ENCODE measurements at places on chromosomes 13 and 19.

DNA sequence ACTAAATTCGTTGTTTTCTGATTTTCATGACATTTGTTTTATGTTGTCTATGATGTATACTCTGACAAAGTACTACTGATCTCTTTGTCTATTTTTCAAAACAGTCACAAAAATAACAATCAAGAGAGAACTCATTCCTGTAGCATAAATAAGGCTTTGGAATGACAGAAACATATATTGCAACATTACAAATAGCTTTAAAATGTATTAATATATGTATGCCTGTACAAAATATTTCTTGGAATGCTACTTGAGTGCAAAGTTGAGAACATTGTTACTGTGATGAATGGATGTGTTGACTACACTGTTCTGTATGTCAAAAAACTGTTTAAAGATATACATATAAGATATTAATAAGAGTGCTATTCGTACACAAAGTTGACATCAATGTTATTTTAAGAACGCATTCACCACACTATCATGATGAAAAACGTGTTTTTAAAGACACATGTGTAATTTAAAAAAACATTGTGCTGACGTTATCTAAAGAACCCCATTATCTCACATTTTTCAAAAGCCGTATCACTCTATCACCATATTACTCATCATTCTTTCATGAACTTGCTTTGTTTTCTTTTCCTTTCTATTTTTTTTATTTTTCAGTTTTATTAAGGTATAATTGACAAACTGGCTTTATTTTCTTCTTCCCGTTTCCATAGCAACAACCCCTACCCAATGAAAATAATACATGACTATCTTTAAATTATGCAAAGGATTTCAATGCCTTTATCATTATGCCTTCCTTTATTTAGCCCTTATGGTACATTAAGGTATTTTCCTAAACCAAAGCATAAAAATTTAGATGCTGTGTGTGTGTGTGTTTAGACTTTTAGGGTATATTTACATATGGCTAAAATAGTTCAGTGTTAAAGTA is 918.8 kb downstream of the SLITRK1 start:
- DNase-seq, result no peak

- no peak for DNase-seq
These were observed 3.5 kb downstream of the KEAP1 start for GRCh38 chr19:10499550-10500246.

- no peak for DNase-seq
These were observed 7.7 kb downstream of the ATP4B start for GRCh38 chr13:113650275-113650674.

DNA sequence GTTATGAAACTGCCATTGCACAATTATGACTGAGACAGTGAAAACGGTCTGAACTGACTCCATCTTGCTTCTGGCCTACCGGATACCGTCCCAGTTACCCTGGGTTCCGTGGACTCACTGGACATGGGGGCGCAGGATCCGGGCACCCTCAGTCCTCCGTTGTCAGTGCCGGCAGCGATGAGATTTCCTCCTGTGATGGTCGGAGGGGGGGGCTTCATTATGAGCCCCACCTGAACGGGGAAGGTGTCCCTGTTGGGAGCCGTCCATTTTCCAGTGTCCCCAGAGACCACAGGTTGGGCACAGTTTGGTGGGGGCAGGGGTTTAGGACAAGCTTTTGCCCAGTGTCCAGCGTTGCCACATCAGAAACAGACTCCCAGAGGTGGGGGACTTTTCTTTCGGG is 23.4 kb downstream of the TMEM255B start:
- no peak for DNase-seq

GRCh38 chr13:40386586-40386985 is 279.9 kb downstream of the FOXO1 start:
- no peak for DNase-seq

DNA sequence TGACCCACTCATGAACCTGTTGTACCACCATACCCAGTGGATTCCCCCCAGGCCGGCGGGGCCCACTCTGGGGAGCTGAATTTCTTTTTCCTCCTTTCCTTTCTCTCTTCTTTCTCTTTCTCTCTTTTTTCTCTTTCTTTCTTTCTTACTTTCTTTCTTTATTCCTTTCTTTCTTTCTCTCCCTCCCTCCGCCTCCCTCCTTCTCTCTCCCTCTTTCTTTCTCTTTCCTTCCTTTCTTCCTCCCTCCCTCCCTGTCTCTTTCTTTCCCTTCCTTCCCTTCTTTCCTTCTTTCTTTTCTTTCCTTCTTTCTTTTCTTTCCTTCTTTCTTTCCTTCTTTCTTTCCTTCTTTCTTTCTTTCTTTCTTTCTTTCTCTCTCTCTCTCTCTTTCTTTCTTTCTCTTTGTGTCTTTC is 327.7 kb downstream of the ZNF536 start:
- no peak for DNase-seq

DNA sequence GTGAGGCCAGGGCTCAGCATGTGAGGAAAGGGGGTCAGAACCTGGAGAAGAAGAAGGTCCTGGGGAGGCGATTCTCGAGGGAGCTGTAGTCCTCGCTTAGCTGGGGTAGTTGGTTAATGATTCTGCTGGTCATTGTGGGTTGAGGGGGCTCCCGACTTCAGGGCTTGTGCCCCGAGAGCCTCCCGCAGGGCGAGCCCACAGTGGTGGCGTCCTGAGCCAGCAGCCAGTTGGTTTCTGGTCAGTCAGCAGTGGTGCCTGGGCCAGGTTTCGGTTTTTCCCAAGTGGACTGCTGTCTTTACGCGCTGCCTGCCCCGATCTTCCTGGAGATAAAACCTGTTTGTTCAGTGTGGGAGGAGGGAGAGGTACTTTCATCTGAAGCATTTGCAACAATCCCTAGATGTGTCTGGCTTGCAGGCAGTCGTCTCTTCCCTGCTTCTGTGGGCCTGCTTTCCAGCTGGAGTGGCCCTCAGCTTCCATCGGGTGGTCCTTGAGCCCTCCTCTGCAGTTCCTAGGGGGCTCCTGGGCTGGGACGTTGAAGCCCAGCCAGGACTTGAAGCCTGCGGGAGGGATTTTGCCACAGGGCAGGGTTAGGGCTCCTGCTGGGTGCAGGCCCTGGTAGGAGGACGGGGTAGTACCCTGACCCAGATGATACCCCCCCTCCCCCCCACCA is 3.2 kb downstream of the PTBP1 start:
- no peak for DNase-seq

DNA sequence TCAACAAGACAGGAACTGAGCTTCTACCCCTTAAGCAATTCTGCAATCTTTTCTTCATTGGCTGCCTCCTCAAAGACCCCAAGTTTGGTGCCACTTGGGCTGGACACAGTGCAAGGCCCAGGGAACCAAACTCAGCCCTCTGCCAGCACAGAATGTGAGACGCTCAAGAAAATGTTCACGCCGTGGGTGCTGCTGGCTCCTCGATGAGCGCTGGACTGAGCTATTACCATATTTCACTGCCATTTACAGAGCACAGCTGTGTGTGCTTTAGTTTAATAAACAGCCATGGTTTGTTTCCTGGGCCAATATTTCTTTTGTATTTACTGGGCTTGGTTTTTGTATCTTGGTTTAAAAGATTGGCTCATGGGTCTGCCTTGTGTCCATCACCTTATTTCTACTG is 138.8 kb upstream of the VSTM2B start:
- DNase-seq, result no peak

GRCh38 chr19:15837221-15837731 is 21.8 kb upstream of the OR10H1 start:
- DNase-seq, result no peak

GRCh38 chr13:75661443-75661842 is 25.3 kb downstream of the LMO7 start:
- DNase-seq, result no peak

- no peak for DNase-seq
These were observed at the start of gene PGPEP1 for GRCh38 chr19:18340190-18340989. TSS of gene PGPEP1 (plus strand) at chr19:18340598. CDS start at chr19:18340682, 84 bp downstream.

- no peak for DNase-seq
These were observed 232.2 kb downstream of the TUBA3C start for GRCh38 chr13:18949489-18949761.

DNA sequence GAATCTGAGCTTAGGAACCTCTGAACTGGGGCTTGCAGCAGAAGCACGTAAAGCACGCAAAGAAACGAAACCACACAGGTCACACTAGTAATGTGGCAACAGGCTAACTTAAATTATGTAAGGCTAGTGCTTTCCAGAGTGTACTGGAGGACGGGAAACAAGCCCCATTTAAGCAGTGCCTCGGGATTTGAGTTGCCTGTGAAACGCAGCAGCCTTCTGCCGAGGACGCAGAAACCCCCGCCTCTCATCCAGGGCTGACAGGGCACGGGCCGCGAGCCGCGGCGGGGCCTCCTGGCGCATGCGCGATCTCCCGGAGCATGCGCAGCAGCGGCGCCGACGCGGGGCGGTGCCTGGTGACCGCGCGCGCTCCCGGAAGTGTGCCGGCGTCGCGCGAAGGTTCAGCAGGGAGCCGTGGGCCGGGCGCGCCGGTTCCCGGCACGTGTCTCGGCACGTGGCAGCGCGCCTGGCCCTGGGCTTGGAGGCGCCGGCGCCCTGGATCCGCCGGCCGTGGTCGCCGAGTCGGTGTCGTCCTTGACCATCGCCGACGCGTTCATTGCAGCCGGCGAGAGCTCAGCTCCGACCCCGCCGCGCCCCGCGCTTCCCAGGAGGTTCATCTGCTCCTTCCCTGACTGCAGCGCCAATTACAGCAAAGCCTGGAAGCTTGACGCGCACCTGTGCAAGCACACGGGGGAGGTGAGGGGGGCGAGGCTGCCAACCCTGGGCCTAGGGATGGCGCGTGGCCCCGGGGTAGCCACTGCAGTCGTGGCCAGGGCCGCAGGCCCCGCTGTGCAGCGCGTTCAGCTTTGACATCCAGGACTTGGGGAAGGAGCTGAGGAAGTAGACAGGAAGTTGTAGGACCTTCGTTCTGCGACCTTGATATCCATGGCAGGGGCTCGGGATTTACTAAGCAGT is at the start of gene GTF3A:
Gene GTF3A, plus strand, starts transcription at position 374 of the 912 bp plus-strand sequence.
- no peak for DNase-seq

- DNase-seq, result no peak
These were observed 1217.8 kb upstream of the PCDH20 start for GRCh38 chr13:62633448-62633847.

GRCh38 chr13:58018865-58019264 is 387.3 kb downstream of the PCDH17 start:
- no peak for DNase-seq

- no peak for DNase-seq
These were observed 9.6 kb upstream of the SLITRK6 start for GRCh38 chr13:85808811-85809210.

DNA sequence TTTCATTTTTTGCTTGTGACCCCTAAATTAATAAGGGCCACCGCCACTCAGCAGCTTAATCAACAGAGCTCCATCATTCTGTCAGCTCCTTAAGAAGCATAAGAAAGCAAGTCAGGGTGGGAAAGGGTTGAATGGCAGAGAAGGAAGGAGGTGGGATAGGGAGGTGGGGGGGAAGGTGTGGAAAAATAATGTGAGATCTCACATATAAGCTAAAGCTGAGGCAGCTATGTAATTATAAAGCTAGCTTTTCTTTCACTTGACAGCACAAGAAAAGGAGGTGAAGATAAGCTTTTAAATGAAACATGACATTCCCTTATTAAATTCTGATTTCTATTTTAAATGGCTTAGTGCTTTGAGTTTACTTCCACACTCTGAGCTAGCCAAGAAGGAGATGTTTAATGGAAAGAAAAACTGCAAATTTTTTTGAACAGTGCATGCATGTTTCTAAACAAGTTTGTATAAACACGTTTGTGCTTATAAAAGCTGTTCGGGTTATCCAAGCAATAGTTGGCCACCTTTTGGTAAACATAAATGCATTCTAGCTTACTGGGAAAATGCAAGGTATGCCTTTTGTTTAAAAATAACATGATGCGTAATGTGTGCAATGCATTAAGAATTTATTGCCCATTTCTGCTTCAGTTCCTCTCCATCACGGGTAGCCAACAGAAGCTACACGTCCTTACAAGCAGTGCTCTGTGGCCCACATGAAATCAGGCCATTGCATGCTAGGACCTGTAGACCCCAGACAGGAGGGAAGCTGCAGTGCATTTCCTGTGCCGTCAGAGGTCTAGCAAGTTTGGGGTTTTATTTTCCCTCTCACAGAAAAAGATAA is 96.2 kb downstream of the LHFPL6 start:
- no peak for DNase-seq

DNA sequence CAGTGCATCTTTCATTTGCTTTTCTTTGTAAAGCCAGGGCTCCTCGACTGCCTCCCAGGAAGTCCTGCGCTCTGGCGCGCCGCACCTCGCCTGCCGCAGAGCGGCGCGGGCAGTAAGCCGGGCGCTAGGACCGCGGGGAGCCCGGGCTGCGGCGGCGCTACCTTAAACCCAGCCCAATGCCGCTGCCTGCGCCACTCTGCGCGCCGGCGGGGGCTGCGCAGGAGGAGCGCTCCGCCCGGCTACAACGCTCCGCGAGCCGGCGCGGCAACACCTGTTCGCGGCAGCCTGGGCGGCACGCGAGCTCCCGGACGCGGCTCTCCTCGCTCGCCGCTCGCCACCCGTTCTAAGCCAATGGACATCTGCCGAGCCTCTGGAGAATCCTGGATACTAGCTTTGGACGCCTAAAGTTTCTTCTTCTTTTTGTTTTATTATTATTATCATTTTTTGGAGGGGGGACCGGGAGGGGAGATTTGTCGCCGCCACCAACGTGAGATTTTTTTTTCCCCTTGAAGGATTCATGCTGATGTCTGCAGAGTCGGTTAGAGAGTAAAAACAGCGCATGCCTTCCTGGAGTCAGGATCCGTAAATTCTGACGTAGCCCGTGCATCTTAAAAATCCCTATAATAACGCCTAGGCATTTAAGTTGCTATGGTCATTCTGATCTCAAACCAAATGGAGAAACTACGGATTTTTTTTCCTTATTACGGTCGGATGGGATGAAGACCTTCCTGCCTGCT is at the start of gene FGF9:
Gene FGF9, plus strand, starts transcription at position 191 of the 737 bp plus-strand sequence. CDS start 840 bp downstream, outside the sequence.
- no peak for DNase-seq

DNA sequence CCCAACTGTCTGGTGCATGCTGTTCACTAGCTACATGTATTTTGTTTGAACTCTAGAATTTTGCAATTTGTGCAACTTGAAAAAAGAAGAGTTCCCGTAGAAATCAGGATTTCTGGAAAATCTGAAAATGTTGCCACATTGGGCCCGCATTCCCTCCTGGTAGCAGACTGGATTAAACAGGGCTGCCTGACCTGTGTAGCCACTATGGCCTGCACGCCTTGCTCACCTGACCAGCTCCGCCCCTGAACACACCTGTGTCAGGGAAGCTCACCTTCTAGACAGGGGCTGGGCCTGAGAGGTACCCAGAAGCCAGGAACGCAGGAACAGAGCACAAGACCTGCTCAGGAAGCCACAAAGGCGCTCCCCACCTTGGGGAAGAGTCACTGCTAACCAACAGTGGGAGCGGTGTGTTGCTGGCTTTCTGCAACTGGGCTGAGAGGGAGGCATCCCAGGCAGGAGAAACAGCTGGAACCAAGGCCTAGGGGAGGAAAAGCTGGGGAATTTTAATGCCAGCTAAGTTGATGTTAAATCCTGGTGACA is 106.5 kb downstream of the UQCRFS1 start:
- DNase-seq, result no peak

- DNase-seq, result no peak
These were observed 7.0 kb downstream of the CRYL1 start for GRCh38 chr13:20518660-20519100.

DNA sequence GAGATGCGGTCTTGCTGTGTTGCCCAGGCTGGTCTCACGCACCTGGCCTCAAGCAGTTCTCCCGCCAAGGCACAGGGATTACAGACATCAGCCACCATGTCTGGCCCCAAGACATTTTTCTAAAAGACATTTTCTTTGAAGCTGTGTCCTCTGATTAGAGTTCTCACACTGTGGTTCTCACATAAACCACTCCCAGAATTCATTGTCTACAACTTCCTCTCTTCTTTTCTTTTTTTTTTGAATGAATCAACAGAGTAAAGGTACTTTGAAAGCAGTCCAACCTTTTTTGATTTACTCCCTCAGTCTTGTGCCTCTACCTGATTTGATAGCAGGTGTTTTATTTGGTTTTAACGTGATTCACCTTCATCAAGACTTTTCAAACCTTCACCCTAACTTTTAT is 14.3 kb upstream of the SHD start:
- DNase-seq, result no peak

All from GM04503 (cell line).